ENCODE measurements at places on chromosomes 1 and 21. TPM values are rescaled to one million over a fixed set of nuclear protein-coding genes. Genes with fewer than 3 reads are reported as not detected.

The KLF17 gene
- not detected for total RNA-seq

The NBPF15 gene
- 52.7 TPM for total RNA-seq

The SPAG17 gene
- not detected for total RNA-seq

The TMCC2 gene
- 4.4 TPM for total RNA-seq

The CD164L2 gene
- total RNA-seq, result not detected

The OR2W3 gene
- not detected for total RNA-seq

The IFFO2 gene
- total RNA-seq, result 21.8 TPM

The PLA2G2C gene
- not detected for total RNA-seq

The TFAP2E gene
- 1.2 TPM for total RNA-seq

The CFAP126 gene
- not detected for total RNA-seq

The ZNF124 gene
- total RNA-seq, result 28.6 TPM

The KRTAP13-3 gene
- total RNA-seq, result not detected

The SEMA4A gene
- 10.2 TPM for total RNA-seq

The F13B gene
- total RNA-seq, result not detected

The UBE4B gene
- total RNA-seq, result 31.6 TPM

The SH3BGR gene
- 1.4 TPM for total RNA-seq

The CELA3B gene
- not detected for total RNA-seq

The ARMH1 gene
- total RNA-seq, result 105 TPM

The CHODL gene
- 0.31 TPM for total RNA-seq

The LCE2B gene
- total RNA-seq, result not detected
